ENCODE measurements at places on chromosomes 16 and 17.
A peak's percentile ranks its signal among the peaks of the same experiment; 100 is the strongest.

- DNase-seq = no peak
Measured at GRCh38 chr17:15654886-15655561, 29.1 kb downstream of the TRIM16 start.

DNA sequence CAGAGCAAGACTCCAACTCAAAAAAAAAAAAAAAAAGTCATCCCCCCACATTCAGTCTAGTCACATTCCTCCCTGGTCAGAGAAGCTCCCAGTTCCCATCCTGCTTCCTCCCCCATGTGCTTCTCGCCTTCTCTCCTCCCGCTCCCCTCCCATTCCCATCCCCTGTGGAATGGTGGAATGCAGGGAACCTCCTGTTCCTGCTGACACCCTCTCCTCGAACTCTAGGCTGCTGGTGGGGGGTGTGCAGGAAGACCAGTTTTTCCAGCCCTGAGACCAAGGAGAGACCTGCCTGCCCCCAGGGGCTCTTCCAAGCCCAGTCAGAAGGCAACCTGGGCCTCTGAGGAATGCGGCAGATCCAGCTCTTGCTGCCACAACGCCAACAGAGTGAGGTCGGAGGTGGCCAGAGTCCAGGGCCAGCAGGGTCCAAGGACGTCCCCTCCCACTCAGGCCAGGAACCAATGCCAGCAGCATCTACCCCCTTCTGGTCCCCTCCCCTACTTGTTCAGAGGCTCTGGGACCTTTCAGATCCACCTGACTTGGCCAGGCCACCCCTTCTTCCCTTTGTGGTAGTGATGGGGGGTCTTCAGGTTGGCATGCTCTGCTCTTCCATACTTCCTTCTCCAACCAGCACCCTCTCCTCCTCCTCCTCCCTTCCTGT, 39.3 kb upstream of the TAC4 start:
- no peak for DNase-seq

DNA sequence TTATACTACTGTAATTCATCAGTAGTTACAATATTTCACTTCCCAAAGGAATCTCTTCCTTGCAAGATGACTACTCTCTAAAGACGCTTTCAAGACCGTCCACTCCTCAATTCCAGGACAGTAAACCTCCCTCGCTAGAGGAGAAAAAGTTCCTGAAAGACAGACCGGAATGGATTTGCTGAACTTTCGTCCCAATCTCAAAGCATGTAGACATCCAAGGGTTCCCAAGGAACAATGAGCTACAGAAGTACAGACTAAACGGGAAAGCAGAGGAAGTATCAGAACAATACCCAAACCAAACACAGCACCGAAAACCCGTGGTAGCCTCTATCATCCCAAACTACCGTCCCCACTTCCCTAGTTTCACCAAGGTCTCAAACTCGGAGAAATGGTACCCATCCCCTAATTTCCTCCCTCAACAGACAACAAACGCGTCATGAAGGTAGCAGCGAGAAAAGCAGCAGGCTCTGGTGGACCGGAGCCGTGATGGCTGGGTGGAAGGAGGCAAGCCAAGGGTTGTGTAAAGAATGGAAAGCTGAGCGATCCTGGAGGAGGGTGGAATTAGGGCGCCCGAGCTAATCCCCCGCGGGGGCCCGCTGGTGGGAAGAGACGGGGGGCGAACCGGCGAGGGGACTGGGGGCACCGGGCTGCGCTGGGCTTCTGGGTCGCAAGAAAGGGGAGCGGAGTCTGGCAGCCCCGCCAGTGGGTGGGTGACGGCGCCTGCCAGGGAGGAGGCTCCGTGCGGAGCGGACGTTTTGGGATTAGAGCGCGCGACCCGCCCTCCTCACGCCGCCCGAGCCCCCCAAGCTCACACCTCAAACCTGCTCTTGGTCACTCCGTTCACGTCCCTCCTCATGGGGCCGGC, 647 bp downstream of the FBXL20 start:
- no peak for DNase-seq

DNA sequence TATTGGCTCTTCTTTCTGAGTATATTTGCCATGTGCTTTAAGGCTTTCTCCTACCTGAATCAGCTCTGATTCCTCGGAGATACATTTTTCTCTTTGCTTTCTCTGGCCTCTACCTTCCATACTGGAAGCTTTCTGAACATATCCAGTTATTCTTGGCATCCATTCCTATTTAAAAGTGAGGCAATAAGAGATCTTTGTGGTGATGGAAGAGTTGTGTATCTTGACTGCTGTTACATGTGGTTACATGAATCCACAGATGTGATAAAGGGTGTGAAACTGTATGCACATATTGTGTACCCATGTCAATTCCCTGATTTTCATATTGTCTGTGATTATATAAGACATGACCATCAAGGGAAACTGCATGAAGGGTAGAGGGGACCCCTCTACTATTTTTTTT, 24.4 kb downstream of the UBE2O start:
- no peak for DNase-seq

DNA sequence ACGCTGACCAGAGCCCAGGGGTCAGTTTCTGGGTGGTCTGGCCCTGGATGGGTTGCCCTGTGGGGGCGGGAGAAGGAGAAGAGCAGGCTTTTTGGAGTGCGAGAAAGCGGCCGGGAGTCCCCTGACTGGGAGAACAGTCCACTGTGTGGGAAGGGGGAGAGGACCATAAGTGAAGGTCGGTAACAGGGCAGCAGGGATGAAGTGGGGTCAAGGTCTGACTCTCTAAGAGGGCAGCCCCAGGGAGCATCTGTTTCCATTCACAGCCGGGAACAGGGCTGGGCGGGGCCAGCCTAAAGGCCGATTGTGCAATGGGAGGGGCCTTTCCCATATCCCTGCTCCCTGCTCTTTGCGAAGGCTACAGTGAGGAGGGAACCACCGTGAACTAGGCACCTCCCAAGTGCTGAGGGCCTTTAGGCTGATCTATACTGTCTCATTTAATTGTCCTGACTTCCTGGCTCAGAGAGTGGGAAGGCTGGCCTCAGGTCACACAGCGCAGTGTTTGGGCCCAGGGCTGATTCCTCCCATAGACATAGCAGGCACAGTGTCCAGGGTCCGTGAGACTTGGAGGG, 10.4 kb upstream of the WFDC1 start:
- DNase-seq = no peak

GRCh38 chr16:47143677-47144558, at the start of gene NETO2:
Gene NETO2, minus strand, starts transcription at chr16:47143945. Its CDS starts 333 bp downstream, at chr16:47143612.
- peak; percentile 14 for DNase-seq

DNA sequence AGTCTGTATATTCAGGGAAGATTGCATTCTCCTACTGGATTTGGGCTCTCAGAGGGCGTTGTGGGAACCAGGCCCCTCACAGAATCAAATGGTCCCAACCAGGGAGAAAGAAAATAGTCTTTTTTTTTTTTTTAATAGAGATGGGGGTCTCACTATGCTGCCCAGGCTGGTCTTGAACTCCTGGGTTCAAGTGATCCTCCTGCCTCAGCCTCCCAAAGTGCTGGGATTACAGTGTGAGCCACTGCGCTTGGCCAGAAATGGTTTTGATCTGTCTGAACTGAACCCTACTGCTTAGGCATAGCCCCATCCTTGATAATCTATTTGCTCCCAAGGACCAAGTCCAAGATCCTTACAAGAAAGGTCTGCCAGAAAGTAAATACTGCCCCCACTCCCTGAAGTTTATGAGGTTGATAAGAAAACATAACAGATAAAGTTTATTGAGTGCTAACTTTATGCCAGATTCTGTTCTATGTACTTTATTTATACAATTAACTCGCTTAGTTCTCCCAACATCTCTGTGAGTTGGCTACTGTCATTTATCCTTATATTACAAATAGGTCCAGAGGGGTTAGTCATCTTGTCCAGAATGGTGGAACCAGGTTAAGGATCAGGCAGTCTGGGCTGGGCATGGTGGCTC, 13.5 kb downstream of the G6PC1 start:
- no peak for DNase-seq

GRCh38 chr16:87963400-87963799, 12.2 kb downstream of the BANP start:
- DNase-seq = no peak

DNA sequence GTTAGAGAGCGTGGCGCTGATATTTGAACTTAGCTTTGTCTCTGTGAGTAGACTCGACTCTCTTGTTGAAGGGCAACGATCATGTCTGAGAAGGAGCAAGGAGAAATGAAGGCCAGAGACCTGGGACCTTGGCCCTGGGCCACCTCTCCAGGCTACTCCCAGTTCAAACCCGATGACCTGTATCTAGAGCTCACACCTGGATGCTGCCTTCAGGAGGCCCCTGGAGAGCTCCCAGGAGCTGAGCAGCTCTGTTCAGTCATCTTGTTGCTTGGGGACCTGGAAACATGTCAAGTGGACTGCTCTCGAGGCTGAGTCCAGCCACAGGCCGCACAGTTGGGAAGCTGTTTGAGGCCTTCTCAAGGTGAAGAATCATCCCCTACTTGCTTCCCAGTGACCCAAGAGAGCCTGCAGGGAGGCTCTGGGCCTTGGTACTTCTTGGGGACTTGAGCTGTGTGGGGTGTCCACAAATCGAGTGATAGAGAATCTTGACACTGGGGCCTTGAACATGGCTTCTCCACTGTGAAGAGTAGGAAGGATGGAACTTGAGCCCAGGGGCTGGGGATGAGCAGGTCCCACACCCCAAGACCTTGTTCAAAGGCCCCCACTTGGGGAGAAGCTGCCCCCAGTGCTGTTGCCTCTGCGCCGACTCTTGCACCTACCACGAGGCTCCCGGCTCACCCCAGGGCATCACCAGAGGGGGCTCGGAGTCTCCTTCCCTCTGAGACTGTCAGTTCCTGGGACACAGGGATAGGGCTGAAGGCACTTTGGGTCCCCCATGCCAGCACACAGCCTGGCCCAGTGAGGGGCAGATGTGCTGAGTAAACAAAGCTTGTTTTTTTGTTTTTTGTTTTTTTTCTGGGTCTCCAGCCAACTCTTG, 112.1 kb downstream of the IRX5 start:
- DNase-seq = no peak

GRCh38 chr17:82831818-82832200, 8.0 kb downstream of the ZNF750 start:
- no peak for DNase-seq

Data from hematopoietic multipotent progenitor cell treated with erythropoietin and hydrocortisone succinate and interleukin-3 and kit ligand, for 15 days (in vitro differentiated cells).